ENCODE measurements at places on chromosomes 12 and 14.

- DNase-seq = peak; percentile 78
These were observed 51.1 kb downstream of the GTF2A1 start for GRCh38 chr14:81169711-81170103.

GRCh38 chr14:30156571-30156970 lies 228.9 kb upstream of the PRKD1 start:
- DNase-seq = no peak

- peak; percentile 34 for DNase-seq
These were observed 1.2 kb downstream of the WNT5B start for GRCh38 chr12:1630133-1630826.

DNA sequence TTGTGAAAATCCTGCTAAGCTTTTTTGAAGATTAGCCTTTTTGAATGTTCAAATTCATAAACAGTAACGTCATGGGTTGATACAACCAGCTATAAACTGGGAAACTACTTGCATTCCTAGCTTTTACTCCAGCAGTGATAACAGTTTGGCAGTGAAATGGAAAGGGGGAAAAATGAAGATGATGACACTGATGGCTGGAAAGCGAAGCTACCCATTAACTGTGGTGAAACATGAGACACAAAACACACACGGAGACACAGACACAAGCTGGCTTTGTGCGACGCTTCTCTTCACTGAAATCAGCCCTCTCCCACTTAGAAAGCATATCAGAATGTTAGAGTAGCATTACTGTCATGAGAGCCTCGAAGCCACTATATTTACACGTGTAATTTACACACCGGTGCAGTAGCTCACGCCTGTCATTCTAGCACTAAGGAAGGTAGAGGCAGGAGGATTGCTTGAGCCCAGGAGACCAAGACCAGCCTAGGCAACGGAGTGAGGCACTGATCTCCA lies 15.7 kb downstream of the VPS37B start:
- no peak for DNase-seq

Data from C1 segment of cervical spinal cord (tissue), 14 donors.